ENCODE measurements at places on chromosomes 1 and 21.
A peak's percentile ranks its signal among the peaks of the same experiment; 100 is the strongest.

DNA sequence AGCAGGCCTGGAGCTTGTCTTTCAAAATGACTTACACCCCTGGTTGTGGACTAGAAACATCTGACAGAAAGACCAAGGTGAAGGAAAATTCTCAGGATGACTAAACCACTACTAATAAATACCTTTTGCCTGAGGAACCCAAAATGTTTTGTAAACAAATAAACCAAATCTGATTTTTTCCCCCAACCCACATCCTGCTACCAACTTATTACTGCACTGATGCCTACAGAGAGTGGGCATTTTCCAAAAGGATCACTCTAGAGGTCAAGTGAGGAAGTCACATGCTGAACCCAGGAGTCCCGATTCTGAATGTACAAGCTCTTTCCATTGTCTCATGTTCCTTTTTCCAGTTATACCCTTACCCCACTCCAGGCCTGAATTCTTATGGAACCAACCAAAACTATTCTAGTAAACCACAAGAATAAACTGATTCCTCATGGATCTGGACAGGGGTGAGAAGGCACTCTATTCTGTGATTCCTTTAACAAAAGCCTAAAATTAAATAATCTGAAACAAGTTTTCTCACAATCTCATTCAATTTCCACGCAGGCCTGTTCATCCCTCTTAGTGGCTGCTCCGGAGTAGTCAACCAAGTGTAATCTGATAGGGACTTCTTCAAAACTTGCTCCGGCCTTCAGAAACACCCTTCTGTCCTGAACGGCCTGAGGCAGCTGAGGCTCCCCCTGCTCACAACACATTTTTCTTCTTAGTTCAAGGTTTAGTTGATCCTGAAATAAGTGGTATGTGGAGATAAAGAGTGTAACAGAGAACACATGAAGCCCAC lies 1.4 kb downstream of the PI4KB start:
- DNase-seq, result no peak

DNA sequence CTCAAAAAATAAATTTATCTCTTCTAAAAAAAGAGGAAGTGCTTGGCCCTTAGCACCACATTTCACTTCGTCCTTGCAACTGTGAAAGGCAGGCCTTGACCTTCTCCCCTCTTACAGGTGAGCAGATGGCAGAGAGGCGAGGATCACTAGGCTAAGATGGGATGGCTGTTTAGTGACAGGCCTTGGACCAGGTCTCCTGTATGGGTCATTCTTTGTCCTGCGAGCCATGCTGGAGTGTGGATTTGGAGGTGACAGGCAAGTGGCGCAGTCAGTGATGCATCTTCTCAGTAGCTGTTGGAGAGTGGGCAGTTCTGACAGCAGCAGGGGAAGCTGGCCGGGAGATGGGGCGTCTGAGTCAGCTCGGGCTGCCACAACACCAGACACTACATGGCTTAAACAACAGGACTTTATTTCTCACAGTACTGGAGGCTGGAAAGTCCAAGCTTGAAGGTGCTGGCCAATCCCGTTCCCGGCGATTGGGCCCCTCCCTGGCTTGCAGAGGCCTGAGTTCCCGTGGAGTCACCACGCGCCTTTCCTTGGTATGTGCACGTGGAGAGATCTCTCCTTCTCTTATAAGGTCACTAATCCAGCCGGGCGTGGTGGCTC lies 16.5 kb downstream of the SLC27A3 start:
- DNase-seq, result peak; percentile 46

DNA sequence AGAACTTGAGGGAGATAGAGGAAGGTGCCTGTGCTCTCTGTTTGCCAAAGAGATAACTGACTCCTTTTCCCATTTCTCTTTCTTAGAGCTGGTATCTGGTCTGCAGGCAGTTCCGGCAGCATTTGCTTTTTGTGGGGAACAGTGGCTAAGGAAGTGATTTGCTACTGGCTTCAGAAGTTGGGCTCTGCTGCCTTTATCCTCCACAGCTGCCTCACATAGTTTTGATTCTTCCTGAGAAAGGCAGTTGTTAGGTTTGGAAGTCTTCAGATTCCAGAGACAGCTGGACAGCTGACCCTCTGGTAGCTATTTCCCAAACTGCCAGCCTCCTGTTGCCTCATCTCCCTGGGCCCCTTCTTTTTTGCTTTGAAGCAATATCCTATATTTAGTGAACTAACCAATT lies 62.6 kb upstream of the MACF1 start:
- no peak for DNase-seq

- DNase-seq, result peak; percentile 49
Measured at GRCh38 chr1:31423418-31423947, 10.5 kb downstream of the SERINC2 start.

- DNase-seq, result no peak
Measured at GRCh38 chr1:183390561-183390960, 27.6 kb downstream of the NMNAT2 start.

DNA sequence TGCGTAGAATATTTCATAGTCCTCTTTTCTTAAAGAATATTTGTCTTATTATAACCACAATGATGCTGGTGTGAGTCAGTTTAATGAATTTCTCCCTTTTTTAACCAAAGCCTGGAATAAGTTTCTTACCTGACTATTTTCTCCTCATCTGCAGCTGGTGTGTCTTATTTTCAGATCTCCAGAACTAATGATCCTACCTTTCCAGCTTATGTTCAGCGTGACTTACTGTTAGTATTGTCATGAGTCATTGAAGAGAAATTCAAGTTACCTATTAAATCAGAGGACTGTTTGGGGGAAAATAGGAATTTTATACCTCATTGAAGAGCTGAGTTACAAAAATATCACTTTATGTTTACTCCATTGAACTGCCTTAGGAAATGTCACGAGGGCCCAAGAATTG lies 482.1 kb downstream of the RWDD3 start:
- DNase-seq, result no peak

GRCh38 chr1:228076796-228077430 lies 5.6 kb upstream of the ARF1 start:
- DNase-seq, result no peak

GRCh38 chr1:10739589-10739988 lies 56.9 kb downstream of the CASZ1 start:
- no peak for DNase-seq

- DNase-seq, result no peak
Measured at GRCh38 chr1:172756024-172756423, 97.1 kb downstream of the FASLG start.

DNA sequence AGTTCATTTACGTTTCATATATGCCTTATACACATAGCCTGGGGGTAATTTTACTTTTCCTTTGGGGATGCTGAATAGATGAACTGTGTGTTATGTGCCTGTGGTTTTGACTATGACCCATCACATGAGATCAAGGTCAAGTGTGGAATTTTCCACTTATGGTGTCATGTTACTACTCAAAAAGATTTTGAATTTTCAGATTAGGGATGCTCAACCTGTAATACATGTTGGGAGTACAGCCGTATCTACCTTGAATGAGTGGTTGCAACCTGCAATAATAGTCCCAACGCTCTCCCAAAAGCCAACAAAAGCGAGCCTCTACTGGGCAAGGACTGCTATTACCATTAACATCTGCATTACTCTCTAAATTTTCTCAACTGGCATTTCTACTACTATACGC lies 68.5 kb upstream of the SDC3 start:
- no peak for DNase-seq

GRCh38 chr1:238475712-238476111 lies 585.0 kb upstream of the ZP4 start:
- DNase-seq, result no peak

GRCh38 chr1:17273096-17273495 lies 24.2 kb downstream of the PADI3 start:
- DNase-seq, result no peak

- DNase-seq, result no peak
Measured at GRCh38 chr1:221606256-221606655, 135.6 kb downstream of the DUSP10 start.

GRCh38 chr1:1305300-1306069 lies 2.2 kb downstream of the ACAP3 start:
- peak; percentile 93 for DNase-seq

DNA sequence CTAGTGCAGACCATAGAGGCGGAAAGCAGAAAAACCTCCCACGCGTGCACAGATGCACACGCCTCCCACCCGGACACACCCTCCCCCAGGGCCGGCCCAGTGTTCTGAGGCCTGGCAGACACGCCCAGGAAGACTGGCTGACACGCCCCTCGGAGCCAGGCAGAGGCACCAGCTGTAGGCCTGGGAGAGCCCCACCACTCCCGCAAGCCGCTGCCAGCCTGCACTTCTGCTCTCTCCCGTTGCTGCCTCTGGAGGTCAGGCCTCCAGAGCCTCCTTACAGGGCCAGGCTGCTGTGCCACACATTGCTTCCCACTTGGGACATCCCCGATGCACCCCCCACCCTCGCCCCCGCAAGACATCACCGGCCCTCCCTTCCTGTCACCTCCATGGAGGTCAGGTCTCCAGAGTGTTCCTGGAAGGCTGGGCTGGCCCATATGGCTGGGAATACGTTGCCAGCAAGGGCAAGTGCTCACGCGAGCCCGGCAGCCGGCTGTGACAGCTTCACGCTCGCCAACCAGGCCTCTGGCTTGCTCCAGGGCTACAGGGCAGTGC lies 40.4 kb downstream of the CASZ1 start:
- peak; percentile 89 for DNase-seq

GRCh38 chr1:106526650-106527049 lies 529.8 kb upstream of the PRMT6 start:
- no peak for DNase-seq

- DNase-seq, result peak; percentile 55
Measured at GRCh38 chr1:156912861-156913808, 7.3 kb upstream of the LRRC71 start.

DNA sequence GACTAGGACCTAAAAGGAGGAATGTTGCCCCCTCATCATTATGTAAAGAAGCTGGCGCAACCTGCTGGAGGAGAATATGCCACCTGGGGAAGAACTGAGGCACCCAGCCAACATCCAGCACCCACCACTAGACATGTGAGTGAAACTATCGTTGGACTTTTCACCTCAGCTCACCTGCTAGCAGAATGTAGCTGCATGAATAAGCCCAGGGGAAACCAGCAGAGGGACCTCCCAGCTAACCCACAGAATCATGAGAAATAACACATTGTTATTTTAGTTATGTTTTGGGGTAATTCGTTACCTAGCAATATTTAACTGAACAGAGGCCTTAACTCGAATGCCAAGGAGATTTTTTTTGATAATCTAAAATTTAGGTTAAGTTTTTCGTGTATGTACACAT lies 542.5 kb upstream of the DAB1 start:
- DNase-seq, result no peak

DNA sequence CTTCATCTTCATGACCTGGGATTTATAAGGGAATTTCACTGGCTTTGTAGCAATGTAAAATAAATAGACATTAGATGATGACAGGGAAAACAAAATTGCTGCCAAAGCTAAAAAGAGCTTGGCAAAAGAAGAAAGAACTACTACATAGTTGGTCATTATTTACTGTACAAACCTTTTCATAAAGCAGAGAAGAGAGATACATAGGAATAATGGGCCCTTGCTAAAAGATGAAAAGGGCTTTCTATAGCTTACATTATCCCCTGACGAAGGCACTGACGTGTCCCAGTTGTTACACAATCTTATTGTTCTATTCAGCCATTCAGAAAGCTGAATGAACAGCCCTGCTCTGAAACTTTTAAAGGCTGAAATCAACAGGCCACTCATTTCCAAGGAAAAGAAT lies 57.1 kb downstream of the ZC3H11B start:
- DNase-seq, result no peak

- no peak for DNase-seq
Measured at GRCh38 chr1:44230796-44231195, 17.5 kb downstream of the DMAP1 start.

DNA sequence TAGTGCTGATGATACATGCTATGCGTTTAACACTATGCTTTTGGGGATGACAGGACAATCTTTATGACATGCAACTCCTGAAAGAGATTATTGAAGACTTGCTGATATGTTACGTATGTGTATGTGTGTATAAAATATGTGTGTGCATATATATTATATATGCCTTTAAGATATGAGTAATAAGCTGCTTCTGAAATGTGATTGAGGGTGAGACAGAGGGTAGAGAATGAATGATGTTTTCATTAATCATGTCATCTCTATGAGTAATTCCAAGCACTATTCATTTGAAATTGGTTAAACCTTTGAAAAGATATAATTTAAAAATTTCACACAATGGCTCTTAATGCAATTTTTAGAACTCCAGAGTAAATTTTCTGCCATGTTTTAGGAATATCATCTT lies 5.8 kb downstream of the BCL9 start:
- DNase-seq, result no peak

- DNase-seq, result no peak
Measured at GRCh38 chr1:224880593-224881307, 48.7 kb upstream of the DNAH14 start.

- DNase-seq, result no peak
Measured at GRCh38 chr21:45322960-45323461, 35.3 kb upstream of the POFUT2 start.

GRCh38 chr1:113871597-113872113 lies at the start of gene PTPN22:
PTPN22 (minus strand) TSS chr1:113871712.
- DNase-seq, result peak; percentile 96

DNA sequence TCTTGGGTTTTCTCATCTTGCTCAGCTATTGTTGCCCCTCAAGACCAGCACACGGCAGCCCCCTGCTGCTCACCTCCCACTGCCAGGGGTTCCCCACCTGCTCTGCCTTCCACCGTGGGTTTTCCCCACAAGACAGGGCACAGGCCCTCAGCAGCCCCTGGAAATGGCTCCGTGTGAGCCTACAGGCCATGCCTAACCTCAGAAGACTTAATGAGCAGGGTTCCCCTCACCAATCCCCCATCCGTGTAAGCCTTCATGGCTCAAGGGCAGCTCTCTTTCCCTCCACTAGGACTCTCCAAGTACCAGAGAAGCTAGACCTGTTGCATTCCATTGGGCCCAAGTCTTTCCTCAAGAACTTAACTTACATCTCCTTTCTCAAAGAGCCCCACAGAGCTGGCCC lies 18.4 kb upstream of the RCAN3 start:
- DNase-seq, result no peak

DNA sequence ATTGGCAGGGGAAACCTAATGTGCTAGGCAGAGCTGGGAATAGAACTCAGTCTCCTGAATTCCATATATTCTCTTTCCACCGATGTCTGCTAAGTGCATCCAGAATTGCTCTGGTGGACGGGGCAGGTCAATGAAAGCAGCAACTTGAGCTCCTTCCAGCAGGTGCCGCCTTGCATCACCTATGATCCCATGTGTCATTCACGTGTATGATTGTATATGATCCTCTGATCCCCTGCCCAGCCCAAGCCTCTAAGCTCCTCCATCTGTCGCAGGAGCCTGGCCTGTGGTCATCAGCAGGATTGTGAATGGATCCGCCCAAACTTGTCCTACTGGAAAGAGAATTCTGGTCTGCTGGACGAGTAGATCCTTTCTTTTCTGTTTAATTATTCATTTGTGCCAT lies 13.1 kb downstream of the ACTA1 start:
- DNase-seq, result no peak

GRCh38 chr21:19853061-19853460 lies 1145.1 kb upstream of the NCAM2 start:
- DNase-seq, result no peak

Data from hematopoietic multipotent progenitor cell treated with erythropoietin and hydrocortisone succinate and interleukin-3 and kit ligand, for 4 days (in vitro differentiated cells).